ENCODE measurements at places on chromosomes 16 and 17. TPM values are rescaled to one million over a fixed set of nuclear protein-coding genes. Genes with fewer than 3 reads are reported as not detected.

DNA sequence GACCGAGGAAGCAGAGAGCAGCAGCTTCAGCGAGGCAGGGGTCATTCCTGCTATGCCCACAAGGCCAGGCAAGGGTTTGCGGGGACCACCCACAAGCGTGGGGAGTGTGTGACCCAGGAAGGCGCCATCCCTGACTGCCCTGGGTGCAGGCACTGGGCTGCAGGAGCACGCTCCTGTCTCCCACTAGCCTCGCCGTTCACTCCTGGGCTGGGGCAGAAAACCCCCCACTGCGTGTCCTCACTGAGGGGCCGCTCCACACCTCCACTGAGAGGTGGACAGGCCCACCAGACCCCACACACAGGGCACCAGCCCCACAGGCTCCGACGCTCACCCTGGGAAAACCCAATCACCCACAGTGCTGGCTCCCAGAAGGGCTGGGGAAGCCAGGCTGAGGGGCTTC is 56.1 kb downstream of the KLHDC4 start:
- H3K36me3 ChIP-seq = no peaks in the 10 kb centered on the region
- no peak overlapping the region for H3K27ac ChIP-seq
- no peaks in the 10 kb centered on the region for H3K4me1 ChIP-seq
- H3K4me3 ChIP-seq = no peak overlapping the region

- H3K27me3 ChIP-seq = no peaks in the 10 kb centered on the region
- no peak overlapping the region for H3K27ac ChIP-seq
- DNase-seq = no peak
- H3K4me3 ChIP-seq = no peak overlapping the region
These were observed 45.1 kb downstream of the IRX3 start for GRCh38 chr16:54241525-54241924.

Gene NAT9
- total RNA-seq = 29.2 TPM

Gene AATK
- 5.7 TPM for total RNA-seq

Gene ARL5C
- not detected for total RNA-seq

GRCh38 chr17:71349908-71350600 is 770.8 kb upstream of the SOX9 start:
- H3K36me3 ChIP-seq = no peaks in the 10 kb centered on the region
- DNase-seq = no peak
- no peaks in the 10 kb centered on the region for H3K4me1 ChIP-seq
- H3K27me3 ChIP-seq = no peaks in the 10 kb centered on the region

Gene HCRT
- not detected for total RNA-seq

DNA sequence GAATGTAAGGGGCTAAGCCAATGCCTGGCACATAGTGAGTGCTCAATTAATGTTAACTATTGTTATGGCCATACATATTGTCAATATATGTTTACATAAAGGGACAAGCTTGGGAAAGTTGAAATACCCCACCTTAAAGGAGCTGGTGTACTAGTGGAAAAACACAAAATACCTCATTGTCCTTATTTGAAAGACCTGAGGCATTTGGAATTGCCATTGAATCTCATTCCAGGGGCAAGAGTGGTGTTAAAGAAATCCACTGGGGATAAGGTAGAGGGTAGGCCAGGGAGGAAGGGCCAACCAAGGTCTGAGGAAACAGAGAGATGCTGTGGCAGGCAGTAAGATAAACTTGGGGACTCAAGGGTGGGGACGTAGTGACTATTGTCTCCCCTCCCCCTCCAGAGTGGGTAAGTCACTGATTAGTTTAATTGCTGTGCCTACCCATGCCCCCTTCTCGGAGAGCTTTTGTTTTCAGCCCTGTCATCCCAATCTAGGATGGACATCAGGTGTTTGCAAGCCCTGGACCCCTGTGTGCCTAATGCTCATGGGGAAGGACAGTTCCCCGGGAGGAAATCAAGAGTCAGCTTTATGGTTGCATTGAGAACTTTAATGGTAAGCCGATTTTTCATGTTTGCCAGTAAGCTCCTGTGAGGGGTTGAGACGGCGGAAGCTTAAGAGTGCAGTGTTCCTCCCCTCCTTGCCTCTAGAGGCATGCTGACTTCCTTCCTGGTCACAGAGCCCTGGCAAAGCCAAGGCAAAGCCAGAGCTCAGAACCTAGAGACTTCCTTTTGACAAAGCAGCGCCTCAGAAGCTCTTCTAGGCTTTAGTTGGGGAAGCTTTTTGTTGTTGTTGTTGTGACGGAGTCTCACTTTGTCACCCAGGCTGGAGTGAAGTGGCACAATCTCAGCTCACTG is 2.5 kb upstream of the HEATR9 start:
- no peak overlapping the region for H3K4me3 ChIP-seq
- H3K27me3 ChIP-seq = no peaks in the 10 kb centered on the region
- no peak for DNase-seq
- H3K4me1 ChIP-seq = no peaks in the 10 kb centered on the region
- no peaks in the 10 kb centered on the region for H3K36me3 ChIP-seq

DNA sequence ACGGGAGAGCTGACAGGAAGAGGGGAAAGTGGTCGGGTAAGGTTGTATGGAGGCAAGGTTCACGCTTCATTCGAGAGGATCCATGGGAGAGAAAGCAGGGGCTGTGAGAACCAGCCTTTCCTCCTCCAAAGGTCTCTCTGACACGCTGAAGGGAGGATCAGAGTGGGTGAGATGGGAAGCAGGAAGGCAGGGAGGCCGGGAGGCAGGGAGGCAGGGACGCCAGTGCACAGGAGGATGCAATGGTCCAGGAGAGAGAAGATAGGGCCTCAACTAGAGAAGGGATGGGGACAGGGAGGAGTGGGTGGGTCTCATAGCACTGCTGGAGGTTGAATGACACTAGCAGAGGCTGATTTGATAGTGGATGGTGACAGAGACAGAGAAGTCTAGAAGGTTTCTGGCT is 54.1 kb downstream of the PIMREG start:
- H3K36me3 ChIP-seq = no peaks in the 10 kb centered on the region
- H3K4me3 ChIP-seq = no peak overlapping the region
- no peaks in the 10 kb centered on the region for H3K4me1 ChIP-seq
- no peak for DNase-seq

- no peaks in the 10 kb centered on the region for H3K4me1 ChIP-seq
- no peak overlapping the region for H3K4me3 ChIP-seq
- no peaks in the 10 kb centered on the region for H3K27me3 ChIP-seq
- H3K27ac ChIP-seq = no peak overlapping the region
- no peak for DNase-seq
- H3K36me3 ChIP-seq = no peaks in the 10 kb centered on the region
These were observed 25.8 kb upstream of the KSR1 start for GRCh38 chr17:27430383-27430840.

DNA sequence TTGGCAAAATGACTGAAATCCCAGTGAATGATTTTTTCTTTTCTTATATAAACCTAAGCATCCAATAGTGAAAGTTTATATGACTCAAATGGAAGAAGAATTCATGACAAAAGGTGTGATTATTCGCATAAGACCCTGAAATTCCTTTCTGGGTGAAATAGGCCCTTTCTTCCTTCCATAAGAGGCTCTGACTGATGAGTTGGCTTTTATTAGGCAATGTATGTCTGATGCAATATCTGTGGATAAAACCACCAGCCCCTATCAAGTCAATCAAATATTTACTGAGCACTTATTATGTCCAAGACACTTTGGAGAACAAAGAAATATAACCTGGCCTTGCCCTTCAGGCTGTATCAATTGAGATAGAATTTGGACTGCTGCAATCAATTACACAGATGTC is 316.6 kb downstream of the CDH13 start:
- H3K27ac ChIP-seq = no peak overlapping the region
- no peak for DNase-seq

GRCh38 chr17:47352848-47353247 is 29.1 kb downstream of the EFCAB13 start:
- H3K36me3 ChIP-seq = no peaks in the 10 kb centered on the region
- no peak for DNase-seq
- no peak overlapping the region for H3K4me3 ChIP-seq

Gene TMC5
- total RNA-seq = 3.1 TPM

Gene CSH1
- 0.92 TPM for total RNA-seq

DNA sequence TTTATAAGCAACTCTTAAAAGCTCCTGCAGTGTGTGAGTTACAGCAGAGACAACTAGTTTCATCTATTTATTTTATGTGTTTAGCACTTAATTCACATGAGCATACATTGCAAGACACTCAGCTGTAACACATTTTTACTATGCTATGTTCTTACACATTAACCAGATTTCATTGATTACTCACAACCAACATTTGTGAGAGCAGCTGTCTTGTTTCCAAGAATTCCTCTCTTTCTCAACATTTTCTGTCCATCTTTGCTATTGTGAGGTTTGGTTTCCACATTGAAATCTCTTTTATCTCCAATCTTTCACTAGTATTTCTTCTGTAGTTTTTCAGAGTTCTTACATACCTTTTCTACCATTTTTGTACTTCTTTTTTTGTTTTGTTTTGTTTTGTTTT is 51.2 kb downstream of the COPRS start:
- DNase-seq = no peak
- H3K36me3 ChIP-seq = no peaks in the 10 kb centered on the region
- no peaks in the 10 kb centered on the region for H3K27me3 ChIP-seq
- peak overlapping the region; percentile 66 for H3K27ac ChIP-seq

DNA sequence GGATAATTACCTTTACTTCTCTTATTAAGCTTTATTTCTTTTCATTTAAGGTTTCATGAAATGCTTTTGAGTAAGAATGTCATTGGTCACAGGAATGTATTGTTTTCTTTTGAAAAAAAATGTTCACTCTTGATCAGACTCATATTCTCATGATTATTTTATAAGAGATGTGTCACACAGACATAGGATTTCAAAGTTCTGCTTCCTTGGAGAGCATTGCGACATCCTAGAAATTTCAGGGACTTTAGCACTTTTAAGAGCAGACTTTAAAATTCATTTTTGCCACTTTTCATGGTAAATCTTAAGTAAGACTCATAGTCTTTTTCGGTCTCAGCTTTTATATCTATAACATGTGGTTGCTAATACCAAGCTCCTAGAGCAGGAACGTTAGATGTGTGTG is 314.7 kb downstream of the CDH8 start:
- H3K4me3 ChIP-seq = no peak overlapping the region
- no peaks in the 10 kb centered on the region for H3K27me3 ChIP-seq
- DNase-seq = no peak
- H3K4me1 ChIP-seq = no peaks in the 10 kb centered on the region
- no peak overlapping the region for H3K27ac ChIP-seq

GRCh38 chr16:1002399-1003166 is 21.0 kb downstream of the SOX8 start:
- H3K4me3 ChIP-seq = no peak overlapping the region
- no peaks in the 10 kb centered on the region for H3K36me3 ChIP-seq
- no peaks in the 10 kb centered on the region for H3K27me3 ChIP-seq
- peak; percentile 77 for DNase-seq

Gene MEFV
- not detected for total RNA-seq

DNA sequence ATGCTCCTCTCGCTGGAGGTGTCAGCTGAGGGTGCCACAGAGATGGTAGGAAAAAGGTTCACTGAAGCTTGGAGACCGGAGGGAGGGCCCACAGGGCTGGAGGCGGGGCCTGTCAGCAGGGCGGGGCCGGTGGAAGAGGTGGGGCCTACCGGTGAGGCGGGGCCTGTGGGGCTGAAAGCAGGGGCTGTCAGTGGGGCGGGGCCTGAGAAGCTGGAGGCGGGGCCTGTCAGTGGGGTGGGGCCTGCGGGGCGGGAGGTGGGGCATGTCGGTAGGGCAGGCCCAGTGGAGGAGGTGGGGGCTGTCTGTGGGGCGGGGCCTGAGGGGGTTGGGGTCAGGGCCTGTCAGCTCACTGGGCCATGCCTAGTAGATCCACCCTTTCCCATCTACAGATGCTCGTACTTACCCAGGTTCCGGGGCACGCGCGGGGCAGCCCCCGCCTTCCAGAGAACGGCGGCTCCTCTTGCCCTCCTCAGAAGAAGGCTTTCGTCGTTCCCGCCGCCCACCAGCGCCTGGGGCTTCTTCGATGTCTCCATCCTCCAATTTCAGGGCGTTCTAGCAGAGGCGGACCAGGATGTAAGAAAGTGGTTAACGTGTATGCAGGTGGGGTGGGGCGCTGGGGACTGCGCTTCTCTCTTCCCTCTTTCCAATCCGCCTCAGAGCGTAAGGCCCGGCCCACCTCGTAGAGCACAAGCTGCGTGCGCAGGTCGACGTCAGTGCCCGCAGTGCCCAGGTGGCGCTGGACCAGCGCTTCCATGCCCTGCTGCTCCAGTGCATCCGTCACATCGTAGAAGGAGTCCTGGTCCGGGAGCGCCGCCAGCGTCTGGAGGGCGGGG is 9.8 kb downstream of the TMEM208 start:
- H3K27ac ChIP-seq = no peak overlapping the region
- peaks cover 12% of the 10 kb centered on the region for H3K4me1 ChIP-seq
- DNase-seq = peak; percentile 46
- no peaks in the 10 kb centered on the region for H3K36me3 ChIP-seq

Gene AXIN1
- total RNA-seq = 27.2 TPM

Gene CHAD
- 0.20 TPM for total RNA-seq

DNA sequence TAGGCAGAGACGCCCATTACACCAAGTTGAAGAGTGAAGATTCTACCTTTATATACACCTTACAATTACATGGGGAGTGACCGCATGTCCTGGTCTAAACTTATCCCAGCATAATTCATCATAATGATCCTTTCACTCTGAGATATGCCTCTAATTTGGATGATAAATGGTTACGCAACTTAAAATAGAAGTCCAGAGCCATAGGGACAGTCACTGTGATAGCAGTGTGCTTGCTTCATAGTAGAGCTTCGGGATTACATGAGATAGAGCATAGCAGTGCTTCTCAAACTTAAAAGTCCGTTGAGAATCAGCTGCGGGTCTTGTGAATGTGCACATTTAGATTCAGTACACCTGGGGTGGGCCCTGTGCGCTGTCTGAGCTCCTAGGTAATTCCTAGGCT is 16.9 kb downstream of the USP10 start:
- no peak overlapping the region for H3K4me3 ChIP-seq
- DNase-seq = no peak
- H3K27me3 ChIP-seq = no peaks in the 10 kb centered on the region
- no peaks in the 10 kb centered on the region for H3K36me3 ChIP-seq

Gene CCL3
- total RNA-seq = 12.7 TPM

DNA sequence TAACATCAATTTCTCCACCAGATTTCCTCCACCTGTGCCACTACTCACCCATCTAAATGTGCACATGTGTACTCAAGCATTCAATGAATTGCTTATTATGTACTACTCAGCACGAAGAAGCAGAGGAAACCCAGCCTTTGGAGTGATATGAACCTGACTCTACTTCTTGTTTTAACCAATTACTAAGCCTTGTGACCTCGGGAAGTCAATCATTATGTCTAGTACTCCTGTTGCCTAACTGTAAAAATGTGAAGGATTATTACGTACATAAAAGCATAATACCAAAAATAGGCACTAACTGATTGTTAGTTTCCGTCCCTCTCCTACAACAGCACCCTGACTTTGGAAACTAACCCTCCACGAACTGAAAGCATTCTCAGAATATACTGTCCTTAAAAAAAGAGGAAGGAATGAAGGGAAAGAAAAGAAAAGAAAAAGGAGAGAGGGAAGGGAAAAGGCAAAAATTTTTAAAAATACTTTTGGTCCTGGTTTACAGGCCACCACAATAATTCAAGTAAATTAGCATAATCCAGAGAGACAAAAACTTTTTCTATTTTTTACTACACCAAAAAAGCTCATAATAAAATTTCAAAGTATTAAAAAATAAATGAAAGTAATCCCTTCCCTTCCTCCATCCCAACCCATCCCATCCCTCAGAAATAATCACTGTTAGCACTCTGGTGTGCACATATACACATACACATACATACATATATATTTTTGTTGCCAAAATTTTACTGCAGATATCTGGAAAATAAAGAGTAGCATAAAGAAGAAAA is 53.6 kb downstream of the KANSL1 start:
- H3K27me3 ChIP-seq = no peaks in the 10 kb centered on the region
- peaks cover 10% of the 10 kb centered on the region for H3K4me1 ChIP-seq
- DNase-seq = no peak
- H3K27ac ChIP-seq = peak overlapping the region; percentile 8

Gene GLIS2
- total RNA-seq = 3.6 TPM

- no peak for DNase-seq
- no peaks in the 10 kb centered on the region for H3K36me3 ChIP-seq
These were observed 75.2 kb downstream of the FTO start for GRCh38 chr16:53779186-53779585.

Data from hepatocyte (in vitro differentiated cells).